IMR-90 (cell line): ENCODE measurements at places on chromosomes 1 and 21. TPM values are rescaled to one million over a fixed set of nuclear protein-coding genes. Genes with fewer than 3 reads are reported as not detected.
A peak's percentile ranks its signal among the peaks of the same experiment; 100 is the strongest.

GRCh38 chr21:32806810-32807386 is 35.3 kb upstream of the PAXBP1 start:
- DNase-seq = peak; percentile 40

DNA sequence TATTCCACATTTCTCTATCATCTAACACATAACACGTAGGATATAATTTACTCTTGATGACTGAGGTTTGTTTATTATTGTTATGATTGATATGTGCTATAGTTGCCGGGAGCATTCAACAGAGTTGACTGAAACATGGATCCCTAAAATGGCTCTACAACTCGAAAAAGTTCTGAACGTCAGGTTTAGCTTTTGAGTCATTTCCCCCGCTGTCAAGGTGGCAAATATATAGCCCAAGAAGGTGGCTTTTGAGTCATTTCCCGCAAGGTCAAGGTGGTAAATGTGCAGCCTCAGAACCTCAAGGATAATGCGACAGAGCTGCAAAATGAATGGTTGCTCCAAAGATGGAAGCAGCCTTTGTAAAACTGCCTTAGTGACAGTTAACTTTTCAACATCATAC is 104.0 kb downstream of the NIBAN1 start:
- no peak for DNase-seq

GRCh38 chr21:42703965-42704364 is 50.5 kb downstream of the PDE9A start:
- DNase-seq = no peak

DNA sequence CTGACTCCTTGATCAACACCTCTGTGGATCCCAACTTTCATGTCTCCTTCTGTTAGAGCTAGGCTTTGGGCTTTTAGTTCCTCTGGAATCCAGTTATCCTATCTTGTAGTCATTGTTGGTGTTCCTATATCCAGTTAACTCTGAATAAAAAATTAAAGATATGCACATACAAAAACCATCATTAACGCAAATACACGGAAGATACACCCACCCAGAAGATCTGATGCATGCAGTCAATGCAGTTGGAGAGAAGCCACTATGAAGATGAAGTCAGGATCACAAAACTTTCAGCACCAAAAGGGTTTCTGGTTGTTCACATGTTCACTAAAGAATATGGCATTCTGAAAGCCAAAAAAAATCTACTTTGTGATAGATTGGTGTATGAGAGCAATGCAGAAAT is 123.6 kb upstream of the LHX8 start:
- no peak for DNase-seq

GRCh38 chr1:187275985-187276575 is 447.3 kb downstream of the PLA2G4A start:
- no peak for DNase-seq

GRCh38 chr1:155176544-155177071 is 3.0 kb downstream of the TRIM46 start:
- DNase-seq = peak; percentile 64

- no peak for DNase-seq
Measured at GRCh38 chr1:76352741-76353435, 278.3 kb downstream of the ST6GALNAC3 start.

GRCh38 chr21:41170859-41171609 is 3.1 kb downstream of the BACE2 start:
- DNase-seq = no peak

- no peak for DNase-seq
Measured at GRCh38 chr1:91349524-91349923, 55.1 kb downstream of the HFM1 start.

- DNase-seq = peak; percentile 16
Measured at GRCh38 chr1:148362626-148363438, 120.3 kb downstream of the PPIAL4G start.

- DNase-seq = peak; percentile 82
Measured at GRCh38 chr1:169484683-169485430, 887 bp downstream of the SLC19A2 start.

- no peak for DNase-seq
Measured at GRCh38 chr1:154925335-154926170, 11.0 kb downstream of the PMVK start.

The PCSK9 gene
- total RNA-seq = under 0.01 TPM in 2 replicates

The CYB5RL gene
- total RNA-seq = 3.3 and 3.8 TPM in 2 replicates

The MAP10 gene
- 1.1 TPM in 2 replicates for total RNA-seq

The IL22RA1 gene
- not detected in 2 replicates for total RNA-seq

The XCL2 gene
- not detected in 2 replicates for total RNA-seq

The AMY1A gene
- total RNA-seq = not detected in 2 replicates

The PTPRF gene
- 25.8 and 27.8 TPM in 2 replicates for total RNA-seq
